Esophagus squamous epithelium (tissue), 5 donors: ENCODE measurements at places on chromosomes 3 and 15.

- no peak for DNase-seq
These were observed 263.6 kb upstream of the AZI2 start for GRCh38 chr3:28612232-28612631.

DNA sequence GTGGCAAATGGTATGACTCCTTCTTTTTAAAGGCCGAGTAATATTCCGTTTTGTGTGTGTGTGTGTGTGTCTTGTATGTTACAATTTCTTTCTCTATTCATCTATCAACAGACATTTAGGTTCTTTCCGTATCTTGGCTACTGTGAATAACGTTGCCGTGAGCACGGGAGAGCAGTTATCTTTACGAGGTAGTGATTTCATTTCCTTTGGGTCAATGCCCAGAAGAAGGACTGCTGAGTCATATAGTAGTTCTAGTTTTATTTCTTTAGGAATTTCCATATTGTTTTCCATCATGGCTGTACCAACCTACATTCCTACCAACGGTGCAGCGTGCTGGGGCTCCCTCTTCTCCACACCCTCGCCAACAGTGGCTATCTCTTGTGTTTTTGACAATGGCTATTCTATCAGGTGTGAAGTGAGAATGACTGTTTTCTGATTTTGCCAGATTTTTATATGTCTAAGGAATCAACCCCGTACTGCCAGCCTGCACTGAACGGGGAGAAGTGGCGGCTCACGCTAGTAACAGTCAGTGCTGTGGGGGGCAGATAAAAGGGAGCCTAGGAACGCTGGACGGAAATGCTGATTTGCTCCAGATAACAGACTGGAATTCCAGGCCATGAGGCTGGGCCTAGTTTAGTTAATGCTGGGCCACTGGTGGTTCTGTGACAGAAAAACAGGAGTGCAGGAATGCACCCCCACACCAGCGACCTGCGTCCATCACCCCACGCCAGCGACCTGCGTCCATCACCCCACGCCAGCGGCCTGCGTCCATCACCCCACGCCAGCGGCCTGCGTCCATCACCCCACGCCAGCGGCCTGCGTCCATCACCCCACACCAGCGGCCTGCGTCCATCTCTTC, 168.1 kb downstream of the XXYLT1 start:
- no peak for DNase-seq

- DNase-seq: no peak
These were observed 3.9 kb upstream of the MAP1A start for GRCh38 chr15:43513550-43513949.

GRCh38 chr3:7015683-7016440, 154.9 kb downstream of the GRM7 start:
- DNase-seq: no peak

DNA sequence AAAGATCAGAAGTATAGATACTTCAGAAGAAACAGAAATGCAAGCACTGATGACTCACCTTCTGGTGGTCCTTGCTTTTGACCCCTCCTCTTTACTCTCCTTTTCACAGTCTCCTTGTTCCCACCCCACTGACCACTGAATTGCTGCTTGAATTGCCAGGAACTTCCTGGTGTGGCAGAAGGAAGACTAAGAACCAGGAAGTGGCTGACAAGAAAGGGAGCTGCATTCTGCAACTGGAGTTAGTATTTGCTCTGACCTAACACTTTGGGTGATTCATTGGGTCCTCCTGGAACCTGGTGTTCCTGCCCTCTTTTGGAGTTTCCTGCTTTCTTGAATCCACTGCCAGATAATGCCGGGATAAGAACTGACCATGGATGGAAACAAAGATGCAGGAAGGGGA, 23.0 kb downstream of the KY start:
- no peak for DNase-seq

DNA sequence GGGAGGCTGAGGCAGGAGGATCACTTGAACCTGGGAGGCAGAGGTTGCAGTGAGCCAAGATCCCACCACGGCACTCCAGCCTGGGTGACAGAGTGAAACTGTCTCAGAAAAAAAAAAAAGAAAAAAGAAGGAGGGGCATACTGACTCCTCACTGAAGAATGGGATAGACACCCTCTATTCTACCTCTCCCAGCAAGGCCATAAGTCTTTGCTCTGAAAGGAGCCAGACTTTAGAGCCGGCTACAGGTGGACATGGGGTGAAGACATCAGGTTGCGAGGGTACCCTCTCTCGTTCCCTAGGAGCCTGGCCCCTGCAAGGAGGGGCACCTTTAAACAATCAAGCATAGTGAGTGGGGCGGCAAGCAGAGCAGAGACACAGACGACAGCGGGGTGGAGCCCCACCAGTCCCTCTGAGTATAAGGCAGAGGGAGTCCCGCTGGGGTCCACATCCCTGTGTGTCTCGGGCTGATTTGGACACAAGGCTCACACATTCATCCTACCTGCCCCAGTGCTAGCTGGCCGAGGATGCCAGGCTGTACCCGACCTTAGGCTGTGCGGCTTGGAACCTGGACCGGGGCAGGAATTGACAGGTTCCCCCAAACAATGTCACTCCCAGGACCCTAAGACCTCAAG, 1.1 kb downstream of the GRAMD2A start:
- DNase-seq: no peak

DNA sequence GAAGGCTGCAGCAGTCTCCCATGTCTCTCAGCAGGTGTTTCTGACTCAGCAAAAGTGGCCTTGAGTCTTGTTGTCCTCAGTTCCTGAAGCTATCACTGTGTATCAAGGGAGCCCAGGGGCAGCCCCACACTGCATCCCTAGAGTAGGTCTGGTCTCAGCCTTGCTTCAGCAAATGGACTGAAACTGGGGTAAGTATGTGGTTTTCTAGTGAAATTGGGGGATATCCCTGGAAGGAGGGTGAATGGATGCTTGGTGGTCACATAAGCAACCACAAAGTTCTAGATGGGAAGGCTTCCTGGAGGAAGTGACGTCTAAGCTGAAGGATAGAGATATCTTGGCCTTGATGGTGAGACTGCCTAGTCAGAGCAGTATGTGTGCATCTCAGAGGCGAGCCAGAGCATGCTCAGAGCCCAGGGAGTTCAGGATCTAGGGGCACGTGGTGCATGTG, 38.4 kb downstream of the TMEM158 start:
- no peak for DNase-seq

DNA sequence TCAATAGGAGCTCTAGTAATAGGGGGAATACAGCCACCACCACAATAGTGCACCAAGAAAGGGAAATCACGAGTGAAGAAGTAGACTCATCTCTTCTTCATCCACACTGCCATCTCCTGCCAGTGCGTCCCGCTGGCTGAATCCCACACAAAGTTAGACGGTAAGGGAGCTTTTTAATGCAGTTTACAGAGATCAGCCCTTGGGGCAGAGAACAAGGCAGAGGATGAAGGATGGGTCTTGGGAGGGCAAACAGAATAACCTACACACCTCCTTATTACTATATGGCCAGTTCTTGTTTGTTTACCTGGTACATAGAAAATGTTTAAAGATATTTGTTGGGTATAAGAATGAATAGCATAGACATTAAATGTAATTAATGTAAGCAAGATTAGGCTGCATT, 11.0 kb upstream of the DPH6 start:
- DNase-seq: no peak

- no peak for DNase-seq
These were observed 703.7 kb downstream of the CADM2 start for GRCh38 chr3:85662462-85662861.

DNA sequence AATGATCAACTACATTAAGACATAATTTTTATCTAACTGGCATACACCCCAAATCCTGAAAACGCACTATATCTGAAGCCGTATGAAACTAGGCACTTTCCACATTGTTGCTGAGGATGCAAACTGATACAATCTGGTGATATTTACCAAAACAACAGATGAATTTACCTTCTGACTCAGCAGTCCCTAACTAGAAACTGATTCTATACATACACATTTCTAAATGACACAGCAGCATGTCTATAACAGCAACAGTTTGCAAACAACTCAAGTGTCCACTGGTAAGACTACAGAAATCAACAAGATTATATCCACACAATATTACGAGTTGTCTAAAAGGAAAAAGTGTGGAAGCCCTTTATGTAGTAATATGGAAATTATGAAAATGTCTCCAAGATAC, 22.9 kb downstream of the SECISBP2L start:
- no peak for DNase-seq

DNA sequence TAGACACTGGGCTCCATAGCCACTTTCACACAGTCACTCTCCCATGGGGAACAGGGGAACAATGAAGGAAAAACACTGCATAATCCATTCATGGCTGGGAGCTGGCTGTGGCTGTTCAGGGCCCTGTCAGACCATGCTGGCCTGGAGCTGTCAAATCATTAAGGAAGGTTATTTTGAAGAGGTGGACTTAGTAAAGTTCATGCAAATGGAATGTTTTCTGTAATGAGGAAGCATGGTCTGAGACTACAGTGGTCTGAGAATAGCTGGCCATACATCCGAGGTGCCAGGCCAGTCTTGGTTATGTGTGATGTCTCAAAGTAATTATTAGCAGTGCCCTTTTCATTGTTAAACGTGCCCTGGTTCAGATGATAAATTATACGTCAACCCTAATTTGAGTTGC, 117.1 kb upstream of the MRPS22 start:
- DNase-seq: no peak

GRCh38 chr15:94236608-94237007, 5.2 kb downstream of the MCTP2 start:
- DNase-seq: no peak

DNA sequence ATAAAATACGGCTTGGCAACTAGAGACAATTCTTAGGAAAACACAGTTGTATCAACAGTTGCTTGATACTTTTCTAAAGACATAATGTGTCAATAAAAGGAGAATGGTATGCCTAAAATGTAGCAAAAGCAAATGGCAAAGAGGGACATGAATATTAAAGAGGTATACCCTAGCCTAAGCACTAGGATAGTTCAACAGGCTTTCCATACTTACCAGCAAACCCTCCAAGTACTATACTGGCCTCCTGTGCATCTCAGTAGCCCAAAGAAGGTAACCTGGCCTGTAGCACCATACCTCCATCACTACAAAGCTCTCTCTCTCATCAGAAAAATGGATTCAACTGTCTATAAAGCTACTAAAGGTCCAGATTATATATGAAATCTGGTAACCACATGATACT, 7.5 kb downstream of the SETD2 start:
- DNase-seq: no peak

DNA sequence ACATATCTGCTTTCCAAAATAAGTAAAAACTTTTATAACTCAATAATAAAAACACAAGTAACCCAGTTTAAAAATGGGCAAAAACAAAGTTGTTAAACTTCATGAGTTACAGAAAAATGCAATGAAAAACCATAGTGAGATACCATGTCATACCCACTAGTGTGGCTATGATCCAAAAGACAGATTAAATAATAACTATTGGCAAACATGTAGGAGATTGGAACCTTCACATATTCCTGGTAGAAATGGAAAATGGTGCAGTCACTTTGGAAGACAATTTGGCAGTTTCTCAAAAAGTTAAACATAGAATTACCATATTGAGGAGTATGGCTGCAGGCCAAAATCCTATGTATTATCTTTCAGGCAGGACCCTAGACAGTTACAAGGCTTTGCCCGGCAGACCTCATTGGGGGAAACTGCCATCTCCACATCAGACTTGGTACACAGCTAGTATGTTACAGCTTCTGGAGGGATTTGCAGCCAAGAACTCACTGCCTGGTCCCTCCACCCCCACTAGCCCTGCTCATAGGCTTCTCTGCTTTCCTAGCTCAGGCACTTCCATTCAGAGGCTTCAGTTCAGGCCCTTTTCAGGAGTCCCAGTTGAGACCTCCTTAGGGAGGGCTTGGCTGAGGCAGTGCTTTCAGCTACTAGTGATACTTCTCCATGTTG, 147.8 kb downstream of the NEK10 start:
- no peak for DNase-seq

GRCh38 chr3:41131224-41131623, 68.1 kb upstream of the CTNNB1 start:
- DNase-seq: no peak

DNA sequence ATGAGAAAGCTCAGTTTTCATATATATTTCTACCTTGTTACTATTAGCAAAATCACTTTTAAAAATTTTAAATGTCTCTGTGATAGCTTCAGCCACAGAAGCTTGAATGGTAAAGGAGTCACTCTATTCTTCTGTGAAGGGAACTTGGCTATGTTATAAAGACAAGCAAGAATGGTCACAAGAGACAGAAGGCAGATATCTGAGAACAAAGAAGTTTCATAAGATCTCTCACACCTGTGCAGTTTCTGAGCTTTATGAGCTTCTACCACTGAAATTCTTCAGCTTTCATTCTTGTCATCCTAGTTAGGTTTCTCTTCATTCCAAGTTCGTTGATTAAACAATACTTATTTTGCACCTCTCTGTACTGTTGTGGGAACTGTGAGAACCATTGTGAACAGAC, 853.4 kb downstream of the IGSF11 start:
- no peak for DNase-seq

GRCh38 chr15:99546441-99547100, 19.2 kb upstream of the MEF2A start:
- DNase-seq: no peak

- no peak for DNase-seq
These were observed 13.9 kb downstream of the ARHGEF3 start for GRCh38 chr3:56787784-56788256.

GRCh38 chr15:77986891-77987764, 90.4 kb downstream of the TBC1D2B start:
- DNase-seq: no peak

DNA sequence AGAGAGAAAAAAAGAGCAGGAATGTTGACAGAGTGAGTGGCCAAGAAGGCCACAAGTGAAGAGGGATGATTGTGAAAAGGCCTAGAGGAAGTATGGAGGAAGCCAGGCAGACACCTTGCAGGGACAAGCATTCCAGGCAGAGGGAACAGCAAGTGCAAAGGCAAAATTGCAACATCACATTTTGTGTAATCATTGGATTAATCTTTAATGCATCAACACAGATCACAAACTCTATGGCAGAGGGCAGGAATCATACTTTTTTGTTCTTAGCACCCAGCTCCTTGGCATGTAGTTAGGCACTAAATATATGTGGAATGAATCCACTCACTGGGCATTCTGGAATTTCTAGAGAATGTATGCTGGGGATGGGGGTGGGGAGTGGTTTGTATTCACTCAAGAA, 312.1 kb upstream of the PROK2 start:
- DNase-seq: no peak

- DNase-seq: no peak
These were observed 185.9 kb downstream of the MEX3B start for GRCh38 chr15:81859737-81860516.

- no peak for DNase-seq
These were observed 25.9 kb upstream of the SPRED1 start for GRCh38 chr15:38226608-38227266.

GRCh38 chr3:34683851-34684250, 885.4 kb downstream of the PDCD6IP start:
- no peak for DNase-seq

DNA sequence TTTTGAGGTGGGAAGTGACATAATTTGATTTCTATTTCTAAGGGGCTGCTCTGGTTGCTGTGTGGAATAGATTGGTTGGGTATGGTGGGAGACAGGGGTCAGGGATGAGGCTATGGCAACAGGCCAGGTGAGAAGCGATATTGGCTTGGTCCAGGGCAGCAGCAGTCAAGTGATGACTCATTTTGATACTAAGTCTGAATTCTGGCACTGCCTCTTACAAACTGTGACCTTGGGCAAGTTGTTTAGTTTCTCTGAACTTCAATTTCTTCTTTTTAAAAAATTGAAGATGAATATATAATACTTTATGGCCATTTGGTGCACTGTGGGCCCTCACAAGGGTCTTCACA, 40.4 kb upstream of the CLSTN2 start:
- DNase-seq: no peak
